Lower lobe of right lung (tissue), 2 donors: ENCODE measurements at places on chromosomes 6 and 20.

DNA sequence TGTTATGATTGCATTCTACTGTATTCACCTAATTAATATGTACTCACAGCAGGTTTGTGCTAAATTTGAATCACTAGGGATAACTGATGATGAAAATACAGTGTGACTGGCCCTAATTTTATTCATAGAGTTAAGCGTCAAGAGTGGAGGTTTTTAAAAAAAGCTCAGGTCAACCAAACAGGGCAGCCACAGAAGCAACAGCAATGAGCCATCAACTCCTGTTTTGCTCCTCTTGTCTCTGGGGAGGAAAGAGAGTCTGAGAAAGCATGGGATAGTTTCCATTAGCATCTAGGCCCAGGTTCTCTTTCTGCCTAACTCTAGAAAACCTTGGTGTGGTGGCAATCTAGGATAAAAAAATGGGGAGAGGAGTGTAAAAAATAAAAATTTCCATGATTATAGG is 122.1 kb downstream of the OGFRL1 start:
- H3K27me3 ChIP-seq = no peaks in the 10 kb centered on the region
- H3K4me1 ChIP-seq = peaks cover 57% of the 10 kb centered on the region
- peak overlapping the region; percentile 5 for H3K27ac ChIP-seq
- peak overlapping the region; percentile 12 for H3K4me3 ChIP-seq

DNA sequence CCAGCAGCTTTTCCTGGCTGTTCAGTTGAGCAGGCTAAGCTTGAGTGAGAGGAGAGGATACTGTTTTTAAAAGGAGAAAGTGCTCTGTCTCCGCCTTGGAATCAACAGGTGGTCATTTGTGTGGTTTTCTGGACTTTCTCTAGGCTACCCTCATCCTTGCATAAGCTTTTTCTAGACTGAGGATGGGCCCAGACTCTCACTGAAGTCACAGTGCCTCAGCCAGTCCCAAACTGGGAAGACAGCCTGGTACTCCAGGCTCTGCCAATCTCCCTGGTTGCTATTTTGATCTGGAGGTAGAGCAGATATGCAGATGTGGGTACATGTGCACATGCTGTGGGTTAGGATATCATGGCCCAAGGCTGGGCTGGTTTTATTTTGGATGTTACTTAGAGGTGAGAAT is 7.0 kb downstream of the SCUBE3 start:
- H3K27ac ChIP-seq = no peak overlapping the region
- DNase-seq = no peak
- H3K36me3 ChIP-seq = no peaks in the 10 kb centered on the region
- H3K4me1 ChIP-seq = peaks cover 5% of the 10 kb centered on the region
- peaks cover 7% of the 10 kb centered on the region for H3K27me3 ChIP-seq

GRCh38 chr20:35277127-35277526 is 795 bp downstream of the MMP24OS start:
- peak overlapping the region; percentile 99 for H3K27ac ChIP-seq
- H3K4me3 ChIP-seq = peak overlapping the region; percentile 79
- DNase-seq = no peak
- peaks cover 20% of the 10 kb centered on the region for H3K4me1 ChIP-seq
- H3K27me3 ChIP-seq = no peaks in the 10 kb centered on the region

GRCh38 chr6:43454290-43454695 is 1.1 kb downstream of the DLK2 start:
- peaks cover 40% of the 10 kb centered on the region for H3K36me3 ChIP-seq
- H3K27me3 ChIP-seq = peaks cover 34% of the 10 kb centered on the region
- H3K4me3 ChIP-seq = peak overlapping the region; percentile 55
- no peak for DNase-seq
- H3K4me1 ChIP-seq = peaks cover 11% of the 10 kb centered on the region
